Ovary (tissue), 10 donors: ENCODE measurements at places on chromosomes 6 and 20. TPM values are rescaled to one million over a fixed set of nuclear protein-coding genes. Genes with fewer than 3 reads are reported as not detected.

DNA sequence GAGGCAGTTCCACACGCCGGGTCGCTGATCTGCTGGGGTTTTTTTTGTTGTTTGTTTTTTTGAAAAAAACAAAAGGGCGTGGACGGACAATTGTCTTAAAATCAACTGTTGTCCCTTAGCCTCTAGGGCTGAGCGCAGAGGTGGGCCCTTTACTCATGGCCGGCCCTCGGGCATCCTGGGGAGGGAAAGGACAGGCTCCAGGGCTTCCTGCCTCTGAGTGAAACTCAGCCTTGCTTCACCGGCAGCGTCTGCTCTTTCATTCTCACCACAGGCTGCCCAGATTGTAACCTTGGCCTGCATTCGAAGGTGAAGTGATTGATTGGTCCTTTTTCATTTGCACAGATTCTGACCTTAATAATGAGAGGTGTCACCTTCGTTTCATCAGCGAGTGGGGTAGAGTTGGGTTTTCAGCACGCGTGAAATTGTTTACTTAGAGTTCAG, 797 bp downstream of the SMIM13 start:
- H3K36me3 ChIP-seq: no peaks in the 10 kb centered on the region
- peak overlapping the region; percentile 100 for H3K4me3 ChIP-seq
- no peak for DNase-seq
- H3K27ac ChIP-seq: peak overlapping the region; percentile 99

DNA sequence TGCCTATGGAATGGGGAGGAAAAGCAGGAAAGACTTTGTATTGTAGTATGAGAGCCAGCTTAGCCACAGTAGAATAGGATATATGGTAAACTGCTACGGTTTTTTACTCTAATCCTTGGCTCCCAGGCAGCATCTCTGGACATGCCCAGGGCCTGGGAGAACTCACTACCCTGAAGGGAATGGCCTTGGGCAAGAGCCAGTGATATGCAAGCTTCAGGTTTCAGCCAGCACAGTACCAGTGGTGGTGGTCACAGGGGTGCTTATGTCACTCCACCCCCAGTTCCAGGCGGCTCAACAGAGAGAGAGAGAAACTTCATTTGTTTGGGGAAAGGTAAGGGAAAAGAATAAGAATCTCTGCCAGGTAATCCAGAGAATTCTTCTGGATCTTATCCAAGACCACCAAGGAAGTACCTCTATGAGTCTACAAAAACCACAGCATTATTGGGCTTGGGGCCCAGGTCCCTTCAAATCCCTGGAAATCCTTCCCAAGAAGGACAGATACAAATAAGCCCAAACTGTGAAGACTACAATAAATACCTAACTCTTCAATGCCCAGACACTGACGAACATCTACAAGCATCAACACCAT, 121.2 kb downstream of the THBS2 start:
- no peaks in the 10 kb centered on the region for H3K36me3 ChIP-seq
- no peak overlapping the region for H3K4me3 ChIP-seq
- no peak for DNase-seq
- no peaks in the 10 kb centered on the region for H3K4me1 ChIP-seq
- no peaks in the 10 kb centered on the region for H3K27me3 ChIP-seq

- DNase-seq: no peak
- no peaks in the 10 kb centered on the region for H3K36me3 ChIP-seq
- no peaks in the 10 kb centered on the region for H3K4me1 ChIP-seq
- H3K4me3 ChIP-seq: no peak overlapping the region
- H3K27me3 ChIP-seq: no peaks in the 10 kb centered on the region
Observed at GRCh38 chr6:82511546-82511945, 147.9 kb downstream of the TPBG start.

The ZNF831 gene
- 0.30 TPM for polyA plus RNA-seq

- peaks cover 7% of the 10 kb centered on the region for H3K4me1 ChIP-seq
- H3K36me3 ChIP-seq: no peaks in the 10 kb centered on the region
- no peak overlapping the region for H3K4me3 ChIP-seq
- no peak for DNase-seq
- peak overlapping the region; percentile 39 for H3K27ac ChIP-seq
Observed at GRCh38 chr6:151440930-151441329, 11.0 kb downstream of the RMND1 start.

The SRMS gene
- not detected for polyA plus RNA-seq

DNA sequence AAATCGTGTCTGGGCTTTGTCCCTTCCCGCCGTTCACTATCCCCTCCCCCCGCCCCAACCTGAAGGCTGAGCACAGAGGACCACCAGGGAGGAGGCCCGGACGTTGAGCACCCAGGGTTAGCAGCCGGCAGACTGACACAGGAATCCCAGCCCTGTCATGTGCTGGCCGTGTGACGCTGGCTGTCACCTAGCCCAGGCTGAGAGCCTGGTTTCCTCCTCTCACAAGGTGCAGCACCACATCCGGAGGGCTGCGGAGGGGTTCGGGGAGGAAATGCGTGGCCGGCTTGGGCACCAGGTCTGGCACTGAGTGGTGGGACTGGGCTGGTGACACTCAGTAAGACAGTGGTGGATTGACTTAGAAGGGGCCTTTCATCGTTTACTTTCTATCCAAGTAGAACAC, 4.6 kb upstream of the LSM14B start:
- H3K4me3 ChIP-seq: no peak overlapping the region
- H3K27ac ChIP-seq: no peak overlapping the region
- no peaks in the 10 kb centered on the region for H3K4me1 ChIP-seq

GRCh38 chr6:31349301-31349700, 7.7 kb downstream of the HLA-B start:
- no peak for DNase-seq
- no peaks in the 10 kb centered on the region for H3K27me3 ChIP-seq
- H3K36me3 ChIP-seq: no peaks in the 10 kb centered on the region

DNA sequence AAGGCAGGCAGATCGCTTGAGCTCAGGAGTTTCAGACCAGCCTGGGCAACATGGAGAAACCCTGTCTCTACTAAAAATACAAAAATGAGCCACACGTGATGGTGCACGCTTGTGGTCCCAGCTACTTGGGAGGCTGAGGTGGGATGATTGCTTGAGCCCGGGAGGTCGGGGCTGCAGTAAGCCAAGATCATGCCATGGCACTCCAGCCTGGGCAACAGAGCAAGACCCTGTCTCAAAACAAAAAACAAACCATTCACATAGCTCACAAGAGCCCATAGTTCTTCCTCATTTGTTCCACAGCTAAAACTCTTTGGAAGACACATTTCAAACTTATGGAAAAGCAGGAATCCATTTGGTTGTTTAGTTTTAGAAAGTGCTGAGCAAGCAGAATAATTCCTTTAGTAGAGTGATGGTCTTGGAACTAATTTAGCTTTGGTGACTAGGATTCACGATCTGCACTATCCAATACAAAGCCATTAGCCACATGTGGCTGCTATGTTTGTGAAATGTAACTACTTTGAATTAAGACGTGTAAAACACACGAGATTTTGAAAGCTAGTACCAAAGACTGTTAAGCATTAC, 4.1 kb downstream of the ZNFX1 start:
- no peak overlapping the region for H3K4me3 ChIP-seq
- H3K27me3 ChIP-seq: no peaks in the 10 kb centered on the region
- peaks cover 4% of the 10 kb centered on the region for H3K4me1 ChIP-seq
- no peaks in the 10 kb centered on the region for H3K36me3 ChIP-seq

The ESR1 gene
- 15.1 TPM for polyA plus RNA-seq

The HSPA1L gene
- polyA plus RNA-seq: 6.1 TPM

The CCNC gene
- 19.4 TPM for polyA plus RNA-seq

The DACT2 gene
- polyA plus RNA-seq: 0.17 TPM

GRCh38 chr6:112085286-112086065, 1.8 kb downstream of the TUBE1 start:
- H3K4me3 ChIP-seq: no peak overlapping the region
- H3K36me3 ChIP-seq: no peaks in the 10 kb centered on the region
- no peaks in the 10 kb centered on the region for H3K27me3 ChIP-seq
- H3K4me1 ChIP-seq: no peaks in the 10 kb centered on the region
- no peak overlapping the region for H3K27ac ChIP-seq
- no peak for DNase-seq

The MEI4 gene
- not detected for polyA plus RNA-seq

The C20orf204 gene
- polyA plus RNA-seq: 0.61 TPM

DNA sequence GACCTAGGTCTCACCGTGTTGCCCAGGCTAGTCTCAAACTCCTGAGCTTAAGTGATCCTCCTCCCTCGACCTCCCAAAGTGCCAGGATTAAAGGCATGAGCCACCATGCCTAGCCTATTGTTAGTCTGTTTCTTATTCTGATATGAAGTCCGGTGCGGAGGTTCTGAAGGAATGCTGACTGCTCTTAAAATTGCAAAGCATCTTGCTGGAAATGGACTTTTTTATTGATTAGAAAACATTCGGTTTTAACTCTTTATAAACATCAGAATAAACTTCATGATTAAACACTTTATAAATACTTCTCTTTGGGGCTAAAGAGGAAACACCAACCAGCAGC, 3.2 kb downstream of the TNFAIP3 start:
- peak overlapping the region; percentile 93 for H3K4me3 ChIP-seq
- no peak for DNase-seq
- no peaks in the 10 kb centered on the region for H3K27me3 ChIP-seq
- peaks cover 13% of the 10 kb centered on the region for H3K4me1 ChIP-seq
- H3K27ac ChIP-seq: no peak overlapping the region

DNA sequence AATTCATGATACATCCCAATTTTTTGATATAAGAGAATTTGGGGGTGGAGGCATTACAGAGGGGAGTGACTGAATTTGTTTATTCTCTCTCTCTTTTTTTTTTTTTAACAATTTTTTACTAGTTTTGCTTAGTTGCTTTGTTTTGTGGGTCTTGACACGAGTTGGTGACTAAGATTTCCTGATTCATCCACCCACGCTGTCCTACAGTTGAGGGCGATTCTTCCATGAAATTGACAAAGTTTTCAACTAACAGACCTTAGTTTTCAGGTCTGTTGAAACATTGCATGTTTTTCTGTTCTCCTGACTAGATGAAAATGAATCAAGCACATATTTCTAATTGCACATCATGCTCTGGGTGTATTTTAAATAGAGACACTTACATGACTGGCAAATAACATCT, 613.8 kb downstream of the TFAP2B start:
- H3K4me1 ChIP-seq: no peaks in the 10 kb centered on the region
- H3K4me3 ChIP-seq: no peak overlapping the region
- H3K27ac ChIP-seq: no peak overlapping the region

DNA sequence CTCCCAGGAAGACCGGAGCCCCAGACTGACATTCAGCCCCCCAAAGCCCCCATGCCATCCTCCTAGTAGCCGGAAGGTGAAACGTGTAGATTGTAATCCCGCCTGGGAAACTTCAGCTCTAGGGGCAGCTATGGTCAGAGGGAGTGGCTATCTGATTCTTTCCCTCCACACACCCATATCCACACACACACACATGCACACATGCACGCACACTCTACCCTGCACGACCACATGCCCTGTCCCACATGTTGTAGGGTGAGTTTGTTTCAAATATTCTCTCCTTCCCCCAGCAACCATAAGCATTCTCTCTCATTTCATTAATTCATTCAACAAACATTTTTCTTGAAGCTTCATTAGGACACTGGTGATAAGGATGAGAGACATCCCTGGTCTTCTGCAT, 42.2 kb downstream of the MAFB start:
- DNase-seq: no peak
- H3K36me3 ChIP-seq: no peaks in the 10 kb centered on the region
- H3K27me3 ChIP-seq: no peaks in the 10 kb centered on the region
- peaks cover 4% of the 10 kb centered on the region for H3K4me1 ChIP-seq
- no peak overlapping the region for H3K4me3 ChIP-seq

DNA sequence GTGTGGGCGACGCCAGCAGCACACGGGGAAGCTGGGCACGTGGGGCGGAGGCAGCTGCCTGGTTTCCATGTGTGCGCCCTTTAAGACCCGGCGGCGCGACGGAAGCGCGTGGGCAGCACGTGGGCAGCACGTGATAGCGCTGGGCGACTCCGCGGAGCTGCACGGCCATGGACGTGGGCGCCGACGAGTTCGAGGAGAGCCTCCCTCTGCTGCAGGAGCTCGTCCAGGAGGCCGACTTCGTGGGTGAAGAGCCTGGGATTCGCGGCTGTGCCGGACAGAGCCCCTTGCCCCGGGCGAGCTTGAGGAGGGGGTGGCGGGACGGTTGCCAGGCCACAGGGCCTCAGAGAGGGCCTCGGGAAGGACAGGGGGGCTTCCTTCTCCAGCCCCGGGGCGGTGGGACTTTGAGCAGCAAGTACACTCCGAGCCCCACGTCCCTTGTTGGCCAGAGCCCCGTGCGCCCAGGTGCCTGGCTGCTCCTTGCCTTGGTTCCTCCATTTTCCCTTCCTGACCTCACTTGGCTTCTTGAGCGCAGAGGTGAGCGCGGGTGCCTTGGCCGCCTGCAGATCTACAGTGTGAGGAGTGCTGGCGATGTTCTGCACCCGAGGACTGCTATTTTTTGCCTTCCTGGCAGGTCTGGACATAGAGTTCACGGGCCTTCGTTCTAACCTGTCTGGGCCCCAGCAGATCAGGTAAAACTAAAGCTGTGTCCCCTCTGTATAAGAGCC, at the start of gene PNLDC1:
Gene PNLDC1 (plus strand): TSS at position 136 of the 725 bp plus-strand sequence. CDS start 32 bp downstream, at position 168.
- H3K27ac ChIP-seq: no peak within 1 kb of the TSS
- H3K4me1 ChIP-seq: no peaks in the 10 kb centered on the region
- H3K36me3 ChIP-seq: no peaks in the 10 kb centered on the region
- no peak within 1 kb of the TSS for H3K4me3 ChIP-seq
